ENCODE measurements at places on chromosomes 2 and 18. TPM values are rescaled to one million over a fixed set of nuclear protein-coding genes. Genes with fewer than 3 reads are reported as not detected.

DNA sequence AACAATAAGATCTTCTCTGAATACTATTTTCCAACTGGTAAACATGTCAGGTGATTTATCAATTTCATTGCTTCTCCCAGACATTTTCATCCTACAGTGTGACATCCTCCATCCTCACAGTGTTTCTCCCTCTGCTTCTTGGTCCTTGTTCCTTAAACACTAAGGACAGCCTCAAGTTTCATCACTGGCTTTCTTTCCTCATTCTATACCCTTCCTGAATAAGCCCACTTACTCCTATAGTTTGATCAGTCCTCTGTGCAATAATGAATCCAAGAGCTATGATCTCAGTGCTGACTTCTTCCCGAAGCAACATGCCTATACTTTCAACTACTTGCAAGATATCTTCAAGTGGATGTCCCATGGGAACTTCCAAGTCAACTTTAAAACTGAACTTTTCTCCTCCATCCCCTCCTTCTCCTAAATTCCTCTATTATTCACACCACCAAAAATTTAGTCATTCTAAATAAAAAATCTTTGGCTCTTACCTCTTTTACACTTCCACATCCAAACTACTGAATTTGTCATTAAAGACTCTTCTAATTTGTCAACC, 87.6 kb downstream of the FAM228A start:
- no peak for DNase-seq

GRCh38 chr2:219688560-219689445, 61.4 kb downstream of the SLC4A3 start:
- peak; percentile 97 for DNase-seq

GRCh38 chr18:75694292-75694691, 266.8 kb upstream of the SMIM21 start:
- DNase-seq, result no peak

GRCh38 chr2:30272761-30273573, 41.6 kb downstream of the LBH start:
- DNase-seq, result peak; percentile 41

DNA sequence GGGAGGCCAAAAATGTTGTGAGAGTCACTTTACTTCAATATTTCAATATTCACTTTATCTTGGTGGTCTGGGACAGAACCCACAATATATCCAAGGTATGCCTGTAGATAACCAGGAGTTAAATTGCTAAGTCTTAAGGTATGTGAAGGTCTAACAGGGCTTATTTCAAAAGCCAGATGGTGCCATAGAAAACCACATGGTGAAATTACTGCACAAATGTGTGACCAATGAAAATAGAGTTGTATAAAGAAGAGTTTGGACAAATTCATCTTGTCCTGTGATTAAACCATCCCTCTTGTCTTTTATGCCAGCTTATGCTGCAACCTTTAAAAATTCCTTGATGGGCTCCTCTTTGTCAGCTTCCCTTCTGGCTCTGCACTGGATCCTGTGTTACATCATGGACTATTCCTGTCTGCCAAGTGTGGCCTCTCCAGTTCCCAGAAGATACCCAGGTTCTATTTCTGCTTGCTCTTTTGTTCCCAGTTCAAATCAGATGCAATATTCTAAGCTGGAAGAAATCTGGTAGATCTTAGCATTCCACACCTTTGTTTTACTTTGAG, 46.8 kb downstream of the ANTXR1 start:
- no peak for DNase-seq

- no peak for DNase-seq
These were observed 234.0 kb upstream of the RAB12 start for GRCh38 chr18:8375249-8375648.

DNA sequence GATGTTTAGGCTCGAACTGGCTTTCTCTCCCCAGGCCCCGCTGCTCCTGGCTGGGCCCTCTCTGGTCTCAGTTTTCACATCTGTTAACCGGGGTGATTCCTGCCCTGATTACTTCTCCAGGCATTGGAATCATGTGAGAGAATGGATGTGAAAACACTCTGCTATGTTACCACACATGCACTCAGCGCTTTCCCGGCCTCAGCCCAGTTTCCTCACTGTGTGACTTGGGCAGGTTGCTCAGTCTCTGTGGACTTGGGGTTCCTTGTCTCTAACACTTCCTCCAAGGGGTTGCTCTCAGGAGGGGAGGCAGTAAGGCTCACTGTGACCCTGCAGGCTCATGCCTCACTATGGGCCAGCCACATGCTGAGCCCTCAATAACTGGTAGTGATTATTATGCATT, 230.4 kb upstream of the HS6ST1 start:
- DNase-seq, result no peak

The NOSTRIN gene
- not detected for total RNA-seq

The FABP1 gene
- not detected for total RNA-seq

The MAT2A gene
- total RNA-seq, result 61.4 TPM
